ENCODE measurements at places on chromosomes 7 and 10. TPM values are rescaled to one million over a fixed set of nuclear protein-coding genes. Genes with fewer than 3 reads are reported as not detected.

Gene TAC1
- polyA plus RNA-seq: 3,985 TPM

Gene GALNT17
- polyA plus RNA-seq: 17.6 TPM

Gene RNF133
- not detected for polyA plus RNA-seq

Gene CRHR2
- 0.42 TPM for polyA plus RNA-seq

Gene SLC29A4
- 32.4 TPM for polyA plus RNA-seq

Gene TRIM50
- polyA plus RNA-seq: not detected

Gene HOXA5
- polyA plus RNA-seq: not detected

Gene DNAH11
- 2.1 TPM for polyA plus RNA-seq

Gene CCDC146
- 13.0 TPM for polyA plus RNA-seq

Gene NYAP1
- polyA plus RNA-seq: 70.1 TPM

Gene SDK1
- 4.2 TPM for polyA plus RNA-seq

Gene PDK4
- polyA plus RNA-seq: not detected
